ENCODE measurements at places on chromosomes 12 and 14. TPM values are rescaled to one million over a fixed set of nuclear protein-coding genes. Genes with fewer than 3 reads are reported as not detected.

VWF gene
- not detected for total RNA-seq

KLRG1 gene
- total RNA-seq = 34.7 TPM

ALDH6A1 gene
- 24.2 TPM for total RNA-seq

LRP6 gene
- 12.5 TPM for total RNA-seq

OS9 gene
- total RNA-seq = 72.6 TPM

B4GALNT3 gene
- total RNA-seq = 0.30 TPM

LRTM2 gene
- total RNA-seq = not detected

VRTN gene
- not detected for total RNA-seq

PPFIBP1 gene
- total RNA-seq = 1.2 TPM

REP15 gene
- not detected for total RNA-seq

KCNJ8 gene
- total RNA-seq = not detected

GAS2L3 gene
- 5.7 TPM for total RNA-seq

DNA sequence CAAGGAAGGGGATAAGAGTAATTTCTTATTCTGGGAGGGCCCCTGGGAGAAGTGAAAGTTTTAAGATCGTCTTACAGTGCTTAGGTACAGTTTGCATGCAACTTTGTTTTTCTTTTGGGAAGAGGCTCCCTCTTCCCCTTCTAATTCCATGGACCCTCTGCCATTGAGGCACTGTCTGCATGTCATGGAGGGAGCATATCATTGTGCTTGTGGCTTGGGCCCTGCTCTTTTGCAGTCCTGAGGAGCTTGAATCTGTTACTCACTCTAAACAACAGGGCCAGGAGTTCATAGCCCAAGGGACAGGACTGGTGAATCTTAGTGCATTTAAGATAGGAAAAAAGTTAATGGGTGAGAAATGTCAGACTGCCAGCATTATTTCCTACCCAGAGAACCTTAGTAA, 2.3 kb downstream of the UBE3B start:
- H3K4me3 ChIP-seq = no peak overlapping the region
- no peaks in the 10 kb centered on the region for H3K27me3 ChIP-seq
- DNase-seq = no peak
- H3K4me1 ChIP-seq = peaks cover 32% of the 10 kb centered on the region
- H3K27ac ChIP-seq = no peak overlapping the region

DNA sequence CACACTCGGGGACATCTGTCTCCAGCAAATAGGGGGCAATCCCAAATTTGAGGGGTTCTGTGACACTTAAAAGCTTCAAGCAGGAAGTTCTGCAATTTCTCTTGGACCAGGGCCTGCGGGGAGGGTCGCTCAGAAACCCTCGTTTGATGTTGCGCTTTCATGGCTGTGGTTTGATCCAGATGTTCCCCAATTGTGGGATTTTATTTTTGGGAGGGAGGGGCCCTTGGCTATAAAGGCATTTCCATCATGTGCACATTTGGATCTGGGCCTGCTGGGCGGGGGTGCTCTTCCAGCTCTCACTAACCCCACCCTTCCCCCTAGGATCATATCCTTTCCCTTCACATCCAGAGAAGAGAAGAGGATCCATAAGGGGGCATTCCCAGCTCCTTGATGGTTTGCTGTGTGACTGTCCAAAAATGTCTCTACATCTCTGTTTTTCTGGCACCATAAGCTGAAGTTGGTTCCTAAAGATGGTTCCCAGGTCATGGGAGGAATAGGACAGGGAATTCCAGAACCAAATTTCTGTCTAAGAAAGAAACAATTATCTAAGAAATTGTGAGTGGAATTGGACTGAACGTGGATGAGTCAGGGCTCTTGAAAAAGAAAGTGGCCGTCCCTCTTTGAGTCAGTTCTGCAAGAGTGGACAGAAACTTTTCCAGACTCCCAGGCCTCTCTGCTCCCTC, 47.2 kb downstream of the SMUG1 start:
- H3K4me1 ChIP-seq = no peaks in the 10 kb centered on the region
- no peaks in the 10 kb centered on the region for H3K36me3 ChIP-seq
- no peak overlapping the region for H3K27ac ChIP-seq
- H3K4me3 ChIP-seq = no peak overlapping the region
- no peaks in the 10 kb centered on the region for H3K27me3 ChIP-seq
- no peak for DNase-seq

GRCh38 chr12:94875525-94875924, 128.0 kb downstream of the NDUFA12 start:
- peaks cover 5% of the 10 kb centered on the region for H3K4me1 ChIP-seq
- no peaks in the 10 kb centered on the region for H3K36me3 ChIP-seq
- H3K27me3 ChIP-seq = no peaks in the 10 kb centered on the region
- peak; percentile 82 for DNase-seq

DNA sequence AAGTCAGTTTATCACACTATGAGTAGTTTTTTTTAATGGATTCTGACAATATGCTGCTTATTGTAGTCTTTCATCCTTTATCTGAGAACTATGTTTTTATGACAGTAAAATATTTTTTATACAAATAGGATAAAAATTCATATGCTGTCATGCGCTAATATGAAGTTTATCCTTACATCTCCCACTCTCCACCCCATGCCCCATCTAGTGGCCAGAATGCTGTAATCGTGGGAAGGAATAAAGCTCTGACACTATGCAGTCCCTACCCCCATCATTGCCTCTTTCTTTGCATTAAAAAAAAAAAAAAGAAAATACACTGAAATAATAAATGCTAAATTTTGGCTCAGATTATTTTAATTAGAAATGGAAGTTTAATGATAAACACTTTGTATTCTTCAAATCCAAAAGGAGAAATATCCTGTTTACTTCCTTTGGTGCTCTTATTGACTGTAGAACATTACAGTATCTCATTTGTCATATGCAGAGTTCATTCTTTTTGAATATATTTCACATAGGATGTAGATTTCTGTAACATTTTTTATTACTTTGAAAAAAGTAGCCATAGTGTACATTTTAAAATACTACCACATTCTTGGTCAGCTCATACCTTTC, 145.9 kb upstream of the SLCO1C1 start:
- no peaks in the 10 kb centered on the region for H3K36me3 ChIP-seq
- H3K4me1 ChIP-seq = no peaks in the 10 kb centered on the region
- H3K27ac ChIP-seq = no peak overlapping the region
- DNase-seq = peak; percentile 45

GRCh38 chr14:32726516-32726915, 212.2 kb upstream of the NPAS3 start:
- no peaks in the 10 kb centered on the region for H3K36me3 ChIP-seq
- H3K27ac ChIP-seq = no peak overlapping the region
- no peaks in the 10 kb centered on the region for H3K4me1 ChIP-seq
- no peaks in the 10 kb centered on the region for H3K27me3 ChIP-seq
- H3K4me3 ChIP-seq = no peak overlapping the region

- H3K4me3 ChIP-seq = no peak overlapping the region
- no peaks in the 10 kb centered on the region for H3K27me3 ChIP-seq
- peaks cover 6% of the 10 kb centered on the region for H3K36me3 ChIP-seq
- H3K27ac ChIP-seq = no peak overlapping the region
- no peak for DNase-seq
Observed at GRCh38 chr14:87644689-87645088, 348.3 kb downstream of the GALC start.

- H3K4me1 ChIP-seq = no peaks in the 10 kb centered on the region
- H3K4me3 ChIP-seq = no peak overlapping the region
- no peak for DNase-seq
- no peak overlapping the region for H3K27ac ChIP-seq
- H3K27me3 ChIP-seq = no peaks in the 10 kb centered on the region
- H3K36me3 ChIP-seq = no peaks in the 10 kb centered on the region
Observed at GRCh38 chr12:67540920-67541624, 107.5 kb upstream of the DYRK2 start.

DNA sequence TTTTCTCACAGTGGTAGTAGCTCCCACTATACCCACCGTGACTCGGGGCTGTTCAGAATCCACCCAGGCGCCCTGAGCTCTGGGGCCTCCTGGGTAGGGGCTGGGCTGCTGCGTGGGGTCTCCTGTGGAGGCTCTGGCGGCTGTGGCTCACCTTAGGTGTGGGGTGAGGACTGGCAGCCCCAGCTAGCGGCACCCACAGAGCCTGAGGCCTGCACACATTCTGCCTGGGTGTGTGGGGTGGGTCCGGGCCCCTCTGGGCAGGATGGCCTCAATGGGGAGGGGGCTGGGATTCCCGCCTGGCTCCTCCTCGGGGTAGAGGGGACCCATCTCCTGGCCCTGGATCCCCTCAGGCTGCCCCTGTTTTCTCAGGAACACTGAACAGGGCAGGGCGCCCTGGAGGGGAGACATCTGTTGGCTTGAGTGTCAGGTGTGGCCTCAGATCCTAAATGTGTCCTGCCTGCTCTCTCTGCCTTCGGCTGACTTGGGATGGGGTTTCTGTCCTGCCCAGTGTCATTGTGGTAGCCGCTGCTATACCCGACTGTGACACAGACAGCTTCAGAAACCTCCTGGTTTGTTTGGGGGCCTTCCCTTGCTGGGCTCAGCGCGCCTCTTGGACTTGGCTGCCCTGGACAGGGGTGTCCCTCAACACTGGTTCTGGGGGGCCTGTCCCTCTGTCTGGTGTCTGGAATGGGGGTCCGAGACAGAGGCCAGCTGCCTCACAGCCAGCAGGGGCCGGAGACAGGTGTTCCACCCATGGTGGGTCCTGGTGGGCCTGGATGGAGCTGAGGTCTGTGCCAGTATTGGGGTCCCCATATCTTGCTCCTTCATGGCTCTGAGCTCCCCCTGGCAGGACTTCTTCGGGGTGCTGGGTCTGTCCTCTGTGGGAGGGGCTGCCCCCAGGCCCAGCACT, 354.9 kb downstream of the TMEM121 start:
- no peak for DNase-seq
- H3K4me3 ChIP-seq = no peak overlapping the region
- no peak overlapping the region for H3K27ac ChIP-seq
- H3K4me1 ChIP-seq = no peaks in the 10 kb centered on the region
- H3K27me3 ChIP-seq = no peaks in the 10 kb centered on the region

GRCh38 chr12:66188584-66189485, at the start of gene IRAK3:
TSS of gene IRAK3 (plus strand) at chr12:66189214. CDS start at chr12:66189300, 86 bp downstream.
- no peak for DNase-seq
- no peak within 1 kb of the TSS for H3K27ac ChIP-seq
- no peaks in the 10 kb centered on the region for H3K36me3 ChIP-seq
- H3K4me3 ChIP-seq = no peak within 1 kb of the TSS
- H3K27me3 ChIP-seq = no peaks in the 10 kb centered on the region

- H3K27ac ChIP-seq = no peak overlapping the region
- no peaks in the 10 kb centered on the region for H3K4me1 ChIP-seq
- no peak overlapping the region for H3K4me3 ChIP-seq
- H3K36me3 ChIP-seq = no peaks in the 10 kb centered on the region
Observed at GRCh38 chr12:105876396-105876927, 262.3 kb downstream of the NUAK1 start.

- peaks cover 47% of the 10 kb centered on the region for H3K4me1 ChIP-seq
- H3K4me3 ChIP-seq = no peak overlapping the region
- peak overlapping the region; percentile 98 for H3K27ac ChIP-seq
- peaks cover 17% of the 10 kb centered on the region for H3K36me3 ChIP-seq
Observed at GRCh38 chr14:101878211-101878821, 86.1 kb upstream of the DYNC1H1 start.

DNA sequence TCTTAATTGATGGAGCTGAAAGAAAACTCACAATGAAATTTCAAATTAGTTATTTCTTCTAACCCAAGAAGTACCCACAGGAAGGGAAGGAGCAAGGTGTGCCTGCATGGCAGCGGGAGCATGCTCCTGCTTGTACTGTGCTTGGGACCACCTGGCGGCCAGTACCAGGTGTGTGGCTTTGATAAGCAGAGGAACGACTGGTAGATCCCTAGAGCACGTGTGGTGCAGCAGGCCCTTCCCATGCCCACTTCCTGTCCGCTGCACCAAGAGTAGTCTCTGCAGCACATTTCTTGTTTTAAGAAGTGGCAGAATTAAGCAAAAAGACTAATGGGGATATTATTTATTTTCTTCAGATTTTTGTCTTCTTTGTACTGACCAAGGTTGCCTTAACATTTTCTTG, 122.3 kb upstream of the ATF1 start:
- H3K27ac ChIP-seq = no peak overlapping the region
- no peak overlapping the region for H3K4me3 ChIP-seq
- no peaks in the 10 kb centered on the region for H3K27me3 ChIP-seq
- peaks cover 44% of the 10 kb centered on the region for H3K4me1 ChIP-seq
- H3K36me3 ChIP-seq = no peaks in the 10 kb centered on the region
- DNase-seq = no peak

DNA sequence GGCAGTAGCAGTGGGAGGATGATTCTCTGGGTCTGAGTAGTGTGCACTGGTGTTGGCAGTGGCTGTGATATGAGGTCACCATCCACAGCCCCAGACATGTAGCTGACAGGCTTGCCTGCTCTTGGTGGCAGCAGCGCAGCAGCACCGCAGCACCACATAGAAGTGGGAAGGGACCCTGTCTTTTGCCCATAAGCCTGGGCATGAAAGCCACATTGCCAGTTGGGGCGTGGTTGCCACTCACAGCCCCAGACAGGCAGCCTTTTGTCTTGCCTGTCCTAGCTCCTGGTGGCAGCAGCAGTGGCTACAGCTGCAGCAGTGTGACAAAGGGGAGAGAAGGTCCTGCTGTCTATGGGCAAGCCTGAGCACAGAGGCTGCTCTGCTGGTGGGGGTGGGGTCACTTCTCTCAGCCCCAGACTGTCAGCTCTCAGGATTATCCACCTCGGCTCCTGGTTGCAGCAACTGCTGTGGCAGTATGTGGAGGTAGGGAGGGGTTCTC, 71.5 kb downstream of the BRMS1L start:
- no peak overlapping the region for H3K4me3 ChIP-seq
- H3K27ac ChIP-seq = no peak overlapping the region
- H3K27me3 ChIP-seq = no peaks in the 10 kb centered on the region
- H3K36me3 ChIP-seq = no peaks in the 10 kb centered on the region
- no peak for DNase-seq
- H3K4me1 ChIP-seq = no peaks in the 10 kb centered on the region

DNA sequence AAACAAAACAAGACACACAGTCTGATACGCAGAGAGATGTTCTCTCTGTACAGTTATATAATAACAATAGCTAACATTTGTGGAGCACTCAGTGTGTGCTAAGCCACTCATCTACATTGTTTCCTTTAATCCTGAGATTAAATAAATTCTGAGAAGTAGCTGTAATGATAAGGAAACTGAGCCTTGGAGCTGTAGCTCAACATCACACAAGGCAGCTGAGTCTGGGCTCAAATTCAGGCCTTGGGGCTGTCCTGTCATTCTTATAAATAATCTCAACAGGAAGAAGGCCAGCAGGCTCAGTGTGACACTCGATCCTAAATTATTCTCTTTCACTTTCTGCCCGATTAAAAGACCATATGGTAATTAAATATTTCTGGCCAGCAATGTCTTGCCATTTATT, 24.5 kb downstream of the CDKN1B start:
- H3K27me3 ChIP-seq = no peaks in the 10 kb centered on the region
- peaks cover 6% of the 10 kb centered on the region for H3K4me1 ChIP-seq
- H3K27ac ChIP-seq = no peak overlapping the region
- H3K4me3 ChIP-seq = no peak overlapping the region
- DNase-seq = no peak
- H3K36me3 ChIP-seq = no peaks in the 10 kb centered on the region

Measured in Karpas-422 (cell line).